ENCODE measurements at places on chromosomes 2 and 18.

DNA sequence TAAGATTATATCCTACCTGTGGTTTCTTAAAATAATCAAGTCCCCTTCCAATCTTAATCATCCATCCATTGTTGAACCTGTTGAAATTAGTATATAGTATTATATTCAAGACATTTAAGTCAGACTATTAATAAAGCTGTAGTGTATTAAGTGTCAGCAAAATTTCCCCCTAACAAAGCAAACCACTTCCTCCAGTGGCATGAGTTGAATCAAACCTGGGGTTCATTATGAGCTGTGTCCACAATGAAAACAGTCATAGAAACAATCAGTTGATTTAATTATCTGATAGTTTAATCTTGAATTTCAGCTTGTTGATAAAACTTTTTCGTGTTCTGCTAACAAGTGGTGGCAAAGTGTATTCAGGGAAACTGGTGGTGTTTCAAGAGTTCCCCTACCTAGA, 11.3 kb downstream of the MITD1 start:
- no peak for DNase-seq

GRCh38 chr18:56891870-56892269, 240.7 kb downstream of the WDR7 start:
- DNase-seq, result no peak

DNA sequence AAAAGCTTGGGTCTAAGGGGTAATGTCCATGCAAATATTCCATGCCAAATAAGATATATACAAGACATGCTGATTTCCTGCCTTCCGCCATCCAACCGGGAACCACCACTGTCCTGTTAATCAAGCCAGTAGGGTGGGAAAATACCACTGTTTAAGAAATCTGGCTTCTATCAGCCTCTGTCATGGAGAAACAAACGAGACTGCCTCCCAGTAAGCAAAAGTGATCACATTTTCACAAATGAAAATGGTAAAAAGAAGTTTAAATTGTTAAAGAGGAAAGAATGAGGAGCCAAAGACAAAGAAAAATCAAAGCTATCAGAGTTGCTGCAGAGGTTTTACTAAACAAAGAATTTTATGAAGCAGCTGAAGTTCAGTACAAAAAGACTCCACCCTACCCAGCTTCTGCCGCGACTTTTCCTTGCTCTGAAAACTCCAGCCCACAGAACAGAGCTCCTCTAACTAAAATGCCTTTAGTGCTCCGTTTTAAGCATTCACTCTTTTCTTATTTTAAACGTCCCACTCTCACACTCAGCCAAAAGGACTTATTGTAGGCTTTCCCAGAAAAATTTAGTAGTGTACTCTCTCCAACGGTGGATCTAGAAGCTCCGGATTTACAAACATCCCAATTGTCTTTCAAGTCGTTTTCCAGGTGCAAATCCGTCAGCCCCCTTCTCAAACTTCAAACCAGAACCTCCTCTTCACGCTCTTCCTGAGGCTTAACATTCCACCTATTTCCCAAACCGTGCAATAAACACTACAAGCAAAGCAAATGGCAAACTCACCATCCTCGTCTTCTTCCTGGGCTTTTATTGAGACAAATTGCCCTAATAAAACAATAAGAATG, 613 bp downstream of the COL5A2 start:
- DNase-seq, result no peak

GRCh38 chr18:41529093-41529492, 425.9 kb upstream of the PIK3C3 start:
- no peak for DNase-seq

GRCh38 chr18:69196336-69196735, 204.4 kb upstream of the DOK6 start:
- no peak for DNase-seq

DNA sequence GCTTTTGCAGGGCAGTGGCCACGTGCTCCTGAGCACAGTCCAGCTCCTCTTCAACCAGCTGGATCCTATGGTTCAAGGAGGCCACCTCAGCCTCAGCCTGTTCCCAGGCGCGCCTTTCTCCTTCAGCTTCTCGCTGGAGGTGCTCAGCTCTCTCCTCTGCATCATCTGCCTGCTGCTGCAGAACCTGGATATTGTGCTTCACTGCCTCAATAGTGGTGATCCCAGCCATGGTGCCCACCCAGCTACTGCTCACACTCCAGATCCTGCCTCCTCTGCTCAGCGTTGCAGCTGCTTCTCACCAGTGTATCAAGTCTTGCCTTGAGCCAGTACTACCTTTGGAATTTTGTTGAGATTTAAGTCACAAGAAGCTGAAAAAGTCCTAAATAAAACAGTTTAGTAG, 67.9 kb downstream of the ASXL2 start:
- no peak for DNase-seq

- no peak for DNase-seq
Observed at GRCh38 chr2:23235292-23235691, 149.7 kb upstream of the KLHL29 start.

DNA sequence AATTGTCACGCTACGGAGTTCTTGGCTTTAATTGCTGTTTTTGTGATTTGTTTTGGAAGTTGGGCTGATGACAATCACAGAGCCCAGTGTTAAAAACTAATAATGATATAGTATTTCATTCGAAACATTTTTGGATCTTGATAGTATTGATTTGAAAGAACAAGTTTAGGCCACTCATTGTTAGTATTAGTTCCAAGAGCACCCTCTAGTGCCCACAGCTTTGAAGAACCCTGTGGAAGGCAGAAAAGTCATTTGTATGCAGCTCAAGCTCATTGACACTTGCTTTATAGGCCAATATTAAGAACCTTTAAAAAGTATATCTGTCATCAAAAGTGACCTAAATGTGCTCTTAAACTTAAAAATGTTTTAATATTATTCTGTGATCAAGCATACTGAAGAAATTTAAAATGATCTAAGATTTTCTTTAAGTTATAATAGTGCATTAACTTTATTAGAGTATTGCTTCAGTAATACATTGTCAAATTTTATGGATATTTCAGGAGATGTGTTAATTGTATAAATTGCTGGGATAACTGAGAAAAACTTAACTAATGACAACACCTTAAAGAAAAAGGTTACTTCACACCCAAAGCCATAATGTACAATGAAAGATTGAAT, 191.0 kb downstream of the GRB14 start:
- DNase-seq, result no peak

DNA sequence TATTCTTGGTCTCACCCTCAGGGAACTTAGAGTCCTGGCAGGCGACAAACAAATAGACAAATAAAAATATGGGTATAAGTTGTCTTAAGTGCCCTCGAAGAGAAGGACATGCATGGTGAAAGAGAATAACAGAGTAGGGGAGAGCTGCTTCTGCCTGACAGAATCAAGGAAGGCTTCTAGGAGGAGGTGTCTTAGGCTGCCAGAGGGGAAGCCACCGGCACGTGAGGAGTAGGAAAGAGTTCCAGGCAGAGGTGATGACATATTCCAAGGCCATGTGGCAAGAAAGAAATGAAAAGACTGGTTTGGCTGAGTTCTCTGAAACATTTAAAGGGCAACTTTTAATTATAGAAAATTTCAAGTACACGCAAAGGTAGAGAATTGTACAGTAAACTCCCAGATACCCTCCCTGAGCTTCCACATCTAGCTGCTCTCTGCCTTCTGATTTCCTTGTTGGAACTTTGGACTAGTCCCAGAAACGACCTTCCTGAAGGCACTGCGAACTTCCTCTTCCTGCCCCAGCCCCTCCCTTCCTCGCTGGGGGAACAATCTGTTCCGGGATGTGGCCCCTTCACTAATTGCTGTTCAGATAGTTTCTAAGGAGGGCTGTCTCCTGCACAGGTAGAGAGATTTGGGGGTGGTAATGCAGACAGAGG, 91.7 kb downstream of the DYSF start:
- no peak for DNase-seq

DNA sequence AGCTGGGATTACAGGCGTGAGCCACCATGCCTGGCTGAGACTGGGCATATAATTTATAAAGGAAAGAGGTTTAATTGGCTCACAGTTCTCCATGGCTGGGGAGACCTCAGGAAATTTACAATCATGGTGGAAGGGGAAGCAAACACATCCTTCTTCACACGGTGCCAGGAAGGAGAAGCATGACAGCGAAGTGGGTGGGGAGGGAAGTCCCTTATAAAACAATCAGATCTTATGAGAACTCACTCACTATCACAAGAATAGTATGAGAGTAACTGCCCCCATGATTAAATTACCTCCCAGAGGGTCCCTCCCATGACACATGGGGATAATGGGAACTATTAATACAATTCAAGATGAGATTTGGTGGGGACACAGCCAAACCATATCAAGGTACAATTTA, 7.8 kb upstream of the LCLAT1 start:
- no peak for DNase-seq

DNA sequence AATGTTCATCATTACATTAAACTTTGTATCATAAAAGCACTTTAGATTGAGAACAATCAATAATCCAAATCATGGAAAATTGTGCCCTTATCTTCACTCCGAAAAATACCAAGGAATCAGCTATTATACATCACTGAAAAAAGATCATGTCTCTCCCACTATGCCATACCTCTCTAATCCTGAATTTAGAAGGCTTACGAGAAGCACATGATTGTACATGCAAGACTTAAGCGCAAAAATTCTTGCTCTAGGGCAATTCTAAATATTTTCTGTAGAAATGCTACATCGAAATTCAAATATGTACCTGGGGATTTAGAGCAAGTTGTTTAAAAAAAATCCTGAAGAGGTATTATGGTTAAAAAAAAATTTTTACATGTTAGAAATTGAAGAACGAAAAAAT, 1.3 kb downstream of the CYTIP start:
- DNase-seq, result no peak

DNA sequence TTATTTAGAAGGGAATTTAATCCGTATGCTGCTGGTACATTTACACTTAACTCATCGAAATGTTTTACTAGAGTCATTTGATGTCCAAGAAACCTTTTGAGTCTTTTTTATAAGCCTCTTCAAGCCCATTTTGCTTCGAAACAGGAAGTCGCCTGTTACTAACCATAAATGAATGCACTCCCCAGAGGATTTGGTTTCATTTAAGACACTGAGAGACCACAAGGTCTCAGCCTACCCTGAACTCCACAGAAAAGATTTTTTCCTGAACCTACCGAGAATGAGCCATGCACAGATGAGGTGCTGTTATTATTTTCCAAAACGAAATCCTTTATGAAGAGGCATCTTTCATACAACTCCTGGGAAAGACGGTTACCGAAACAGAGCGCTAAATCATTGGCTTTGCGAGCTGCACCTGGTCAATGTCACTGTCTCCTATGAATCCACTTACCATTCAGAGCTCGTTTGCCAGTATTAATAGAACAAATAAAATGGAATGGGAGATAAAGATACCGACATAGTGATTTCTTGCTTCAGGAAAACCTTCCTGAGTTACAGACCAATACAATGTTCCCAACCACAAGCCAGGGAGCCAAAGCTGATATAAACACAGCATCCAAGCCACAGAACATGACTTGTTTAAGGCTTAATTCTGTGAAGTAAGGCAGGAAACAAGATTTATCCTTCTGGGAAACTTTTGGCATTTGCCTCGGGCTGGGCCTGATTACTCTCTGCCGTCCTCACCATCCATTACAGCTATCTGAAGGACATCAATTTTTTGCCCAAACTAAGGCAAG, 382.1 kb downstream of the OSR1 start:
- DNase-seq, result no peak

- no peak for DNase-seq
Observed at GRCh38 chr2:159573846-159574606, 42.3 kb downstream of the BAZ2B start.
